ENCODE measurements at places on chromosomes 6 and 20.

- no peak for DNase-seq
These were observed 300.2 kb downstream of the PTPRT start for GRCh38 chr20:42889517-42889916.

GRCh38 chr20:45779011-45779915, 12.4 kb downstream of the WFDC3 start:
- no peak for DNase-seq

- no peak for DNase-seq
These were observed 55.5 kb downstream of the TPBG start for GRCh38 chr6:82419132-82419581.

GRCh38 chr6:159445351-159445750, 247.7 kb downstream of the SOD2 start:
- DNase-seq = no peak

DNA sequence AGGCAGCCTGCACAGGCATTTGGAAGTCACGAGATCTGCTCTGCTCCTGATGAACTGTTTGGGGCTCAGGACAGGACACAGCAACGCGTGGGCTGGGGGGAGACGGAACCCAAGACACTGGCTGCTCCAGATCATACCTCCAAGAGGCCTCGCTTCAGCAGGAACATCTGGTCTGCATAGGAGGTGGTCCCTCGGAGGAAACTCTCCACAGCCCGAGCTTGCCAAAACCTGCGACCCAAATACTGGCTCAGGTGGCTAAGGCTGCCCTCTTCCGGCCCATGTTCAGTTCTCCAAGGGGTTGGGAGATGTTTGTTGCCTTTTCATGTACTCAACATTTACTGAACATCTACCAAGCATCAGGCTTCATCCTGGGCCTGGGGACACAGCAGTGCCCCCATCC, 51.7 kb downstream of the MYH7B start:
- DNase-seq = no peak

DNA sequence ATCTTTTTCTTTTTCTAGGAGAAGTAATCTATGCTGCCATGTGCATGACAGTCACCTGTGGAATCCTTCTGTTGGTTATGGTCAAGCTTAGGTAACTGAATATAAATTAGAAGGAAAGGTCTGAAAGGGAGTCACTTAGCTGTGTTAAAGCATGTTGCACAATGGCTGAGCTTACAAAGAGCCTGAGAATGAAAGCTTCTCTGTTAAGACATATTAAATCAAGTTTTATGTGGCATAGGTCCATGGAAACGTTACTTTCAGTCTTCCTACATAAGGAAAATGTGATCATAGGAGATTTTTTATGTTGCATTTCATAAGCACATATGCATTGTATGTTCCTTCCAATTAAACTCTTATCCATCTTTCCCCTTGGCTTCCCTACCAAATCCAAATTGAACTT, 72.1 kb downstream of the GFRAL start:
- DNase-seq = no peak

DNA sequence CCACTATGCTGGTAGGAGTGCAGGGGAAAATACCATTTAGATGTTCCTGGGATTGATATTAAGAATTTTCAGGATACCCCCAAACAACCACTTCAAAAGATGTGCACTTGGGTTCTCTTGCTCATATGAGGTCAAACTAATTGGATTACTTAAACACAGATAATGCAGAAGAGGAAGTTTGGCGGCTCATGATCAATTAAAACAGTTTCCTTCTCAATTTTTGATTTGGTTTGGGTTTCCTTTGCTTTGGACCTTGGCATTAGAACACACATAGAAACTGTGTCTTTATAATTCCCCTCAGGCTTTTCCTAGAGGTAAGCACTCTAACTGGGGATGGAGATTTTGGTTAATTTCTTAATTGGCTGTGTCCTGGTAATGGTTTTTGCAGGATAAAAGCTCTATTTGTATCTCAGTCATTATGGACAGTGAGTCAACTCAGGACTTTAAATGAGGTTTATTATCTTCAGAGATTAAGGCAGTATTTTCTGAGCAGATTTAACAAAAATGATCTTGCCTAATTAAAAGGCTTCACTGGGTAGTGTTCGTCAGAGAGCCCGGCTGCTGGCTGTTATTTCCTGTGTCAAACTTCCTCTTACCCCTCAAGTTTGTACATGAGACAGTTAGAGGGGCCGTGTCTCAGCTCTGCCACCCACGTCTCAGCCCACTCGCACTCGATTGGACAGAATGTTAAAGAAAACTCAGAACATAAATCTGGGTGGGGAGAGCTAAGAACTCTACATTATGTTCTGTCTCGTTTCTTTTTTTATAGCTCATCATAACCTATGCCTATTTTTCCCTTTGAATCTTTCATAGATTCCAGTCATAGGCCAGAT, 50.3 kb upstream of the PREP start:
- DNase-seq = peak; percentile 42

GRCh38 chr6:10146715-10147451, 268.0 kb downstream of the TFAP2A start:
- DNase-seq = peak; percentile 39

- no peak for DNase-seq
These were observed 153.1 kb downstream of the RCAN2 start for GRCh38 chr6:46338131-46338530.

GRCh38 chr6:131107151-131107550, 28.1 kb upstream of the AKAP7 start:
- DNase-seq = no peak

DNA sequence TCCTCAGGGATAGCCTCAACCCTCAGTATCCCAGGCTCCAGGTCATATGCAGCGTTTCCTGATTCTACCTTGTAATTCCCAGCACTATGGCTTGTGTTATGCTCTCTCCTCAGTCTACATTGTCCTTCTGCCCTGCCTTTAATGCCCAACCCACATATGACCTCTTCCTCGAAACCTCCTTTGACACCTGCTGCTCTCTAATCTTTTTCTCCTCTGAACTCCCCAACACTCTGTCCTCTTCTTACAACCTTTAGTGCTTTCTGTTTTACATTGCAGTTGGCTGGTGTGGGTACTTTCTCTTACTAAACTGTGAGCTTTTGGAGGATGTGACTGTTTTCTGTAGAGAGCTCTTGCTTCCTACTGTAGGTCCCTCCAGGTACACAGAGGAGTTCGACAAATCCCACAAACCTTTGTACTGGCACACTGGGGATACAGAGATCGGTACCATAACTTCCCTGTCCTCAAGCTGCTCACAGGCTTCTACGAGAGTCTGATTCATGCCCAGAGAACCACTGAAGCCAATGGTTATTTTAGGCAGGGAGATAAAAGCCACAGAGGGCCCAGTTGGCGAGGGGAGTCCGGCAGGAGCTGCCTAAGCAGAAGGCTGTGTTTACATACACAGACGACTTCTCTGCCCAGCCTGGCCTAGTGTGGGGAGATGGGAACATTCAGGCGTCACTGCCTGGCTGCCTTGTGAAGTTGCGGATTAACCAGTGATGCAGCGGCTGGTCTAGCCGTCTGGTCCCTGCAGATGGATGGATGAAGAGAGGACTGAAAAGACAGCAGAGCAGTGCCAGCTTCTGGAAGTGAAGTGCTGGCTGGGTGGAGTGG, 8.4 kb upstream of the EPB41L1 start:
- no peak for DNase-seq

DNA sequence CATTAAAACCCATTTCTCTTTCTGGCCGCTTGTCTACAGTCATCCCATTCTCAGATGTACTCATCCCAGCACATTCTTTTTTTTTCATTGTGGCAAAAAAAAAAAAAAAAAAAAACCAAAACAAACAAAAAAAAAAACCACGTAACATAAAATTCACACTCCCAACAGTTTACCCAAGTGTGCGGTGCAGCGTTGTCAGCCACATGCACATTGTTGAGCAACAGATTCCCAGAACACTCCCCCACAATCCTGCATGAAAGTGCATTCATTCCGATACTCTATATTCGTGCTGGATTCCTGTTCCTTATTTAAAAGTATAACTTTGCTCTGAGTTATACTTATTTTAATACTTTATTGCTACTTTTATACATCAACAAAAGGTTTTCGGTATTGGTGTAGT, 96.0 kb downstream of the SASH1 start:
- no peak for DNase-seq

DNA sequence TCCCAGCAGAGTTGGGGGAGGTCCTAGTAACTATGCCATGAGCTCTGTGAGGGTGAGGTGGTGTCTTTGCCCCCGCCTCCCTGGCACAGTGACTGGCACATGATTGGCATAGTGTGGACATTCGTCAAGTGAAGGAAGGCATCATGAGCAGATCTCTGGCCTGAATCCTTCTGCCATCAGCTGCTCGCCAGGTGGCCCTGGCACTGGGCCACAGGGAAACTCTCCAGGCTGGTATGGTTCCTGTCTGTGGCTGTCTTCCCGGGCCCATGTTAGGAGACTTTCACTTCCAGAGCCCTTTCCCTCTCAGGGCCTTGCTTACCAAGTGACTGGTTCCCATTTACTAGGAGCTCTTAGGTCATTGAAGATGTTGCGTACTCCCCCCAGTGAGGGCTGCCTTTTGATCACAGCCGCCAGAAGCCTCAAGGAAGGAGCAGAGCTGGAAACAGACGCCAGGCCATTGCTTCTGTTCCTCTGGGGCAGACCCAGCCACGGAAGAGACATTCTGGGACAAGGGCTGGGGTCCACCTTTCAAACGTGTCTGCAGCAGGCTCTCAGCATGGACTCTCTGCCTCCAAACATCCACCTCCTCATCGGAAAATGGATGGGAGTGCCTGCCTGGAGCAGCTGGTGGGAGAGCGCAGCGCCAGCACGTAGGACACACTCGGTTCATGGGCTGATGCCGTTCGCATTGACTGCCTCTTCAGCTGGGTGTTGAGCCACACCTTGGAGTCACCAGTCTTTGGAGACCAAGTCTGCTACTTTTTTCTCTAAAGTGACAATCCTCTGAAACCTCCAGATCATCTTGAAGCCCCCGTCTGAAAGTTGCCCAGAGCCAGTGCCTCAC, 67.2 kb downstream of the PTPN1 start:
- no peak for DNase-seq

- DNase-seq = peak; percentile 67
These were observed at the start of gene CRYBG1 for GRCh38 chr6:106360410-106360988. TSS of gene CRYBG1 (plus strand) at chr6:106360717. CDS start at chr6:106360909, 192 bp downstream.

DNA sequence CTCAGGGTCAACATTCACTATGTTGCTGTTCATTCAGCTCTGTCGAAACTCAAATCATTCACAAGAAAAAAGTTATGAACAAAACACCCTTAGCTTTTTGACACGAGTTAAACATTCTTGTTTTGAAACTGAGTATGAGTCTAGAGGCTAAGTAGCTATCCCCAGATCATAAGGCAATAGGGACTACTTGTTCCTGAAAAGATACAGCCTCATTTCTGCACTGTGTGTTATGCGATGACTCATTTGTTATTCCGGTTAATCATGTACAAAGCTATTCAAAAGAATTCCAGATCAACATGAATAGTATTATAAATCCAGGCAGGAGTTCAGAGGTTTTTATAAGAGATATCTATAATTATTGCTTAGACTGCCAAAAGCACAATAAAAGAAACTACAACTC, 908.0 kb downstream of the QKI start:
- no peak for DNase-seq

GRCh38 chr6:159654483-159655098, 38.5 kb downstream of the SOD2 start:
- peak; percentile 61 for DNase-seq

- DNase-seq = no peak
These were observed 11.4 kb downstream of the MAP7 start for GRCh38 chr6:136538836-136539235.

GRCh38 chr20:45965169-45966002, 6.6 kb downstream of the ZNF335 start:
- peak; percentile 33 for DNase-seq

- DNase-seq = no peak
These were observed 96.8 kb downstream of the PSMG4 start for GRCh38 chr6:3355358-3356055.

Measured in activated CD4-positive, alpha-beta T cell treated with anti-CD3 and anti-CD28 coated beads, Interleukin-10, Interleukin-2, amounts not matched to agents 100 ng/mL and 50 ng/mL, durations not matched to agents 16 hours and 8 hours (primary cell).